ENCODE measurements at places on chromosomes 7 and 10.
A peak's percentile ranks its signal among the peaks of the same experiment; 100 is the strongest.

GRCh38 chr7:156082048-156083040 lies 270.1 kb upstream of the SHH start:
- no peak for DNase-seq

DNA sequence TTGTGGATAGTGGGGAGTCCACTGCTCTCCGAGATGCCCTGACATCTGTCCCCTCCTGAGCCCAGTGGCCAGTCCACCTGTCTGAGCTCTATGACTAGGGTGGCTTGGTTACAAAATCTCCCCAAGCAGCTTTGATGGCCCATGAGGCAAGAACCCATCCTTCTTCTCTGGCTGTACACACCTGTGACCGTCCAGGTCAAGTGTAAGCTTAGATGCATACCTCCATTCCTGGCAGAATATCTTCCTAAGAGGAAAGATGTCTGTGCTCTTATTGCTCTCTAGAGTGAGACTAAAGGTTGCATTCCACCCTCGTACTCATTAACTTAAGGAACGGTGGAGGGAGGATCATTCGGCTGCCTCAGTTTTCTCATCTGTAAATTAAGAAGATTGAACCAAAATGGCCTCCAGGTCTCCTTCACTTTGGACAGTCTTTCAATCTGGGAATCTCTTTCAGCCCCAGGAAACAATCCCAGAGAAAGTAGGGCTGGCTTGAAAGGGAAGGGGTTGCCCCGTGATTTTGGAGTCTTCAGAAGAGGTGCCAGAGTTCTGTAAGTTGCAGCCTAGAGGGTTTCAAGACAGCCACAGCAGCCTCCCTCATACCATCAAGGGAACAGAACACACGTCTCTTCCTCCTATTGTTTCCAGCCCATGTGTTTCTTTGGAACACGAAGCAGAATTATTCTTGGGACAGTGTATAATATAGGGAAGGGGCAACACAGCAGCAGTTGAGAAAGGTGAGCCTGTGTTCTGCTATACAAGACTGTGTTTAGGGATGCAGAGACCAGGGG lies 5.5 kb downstream of the HOXA4 start:
- no peak for DNase-seq

DNA sequence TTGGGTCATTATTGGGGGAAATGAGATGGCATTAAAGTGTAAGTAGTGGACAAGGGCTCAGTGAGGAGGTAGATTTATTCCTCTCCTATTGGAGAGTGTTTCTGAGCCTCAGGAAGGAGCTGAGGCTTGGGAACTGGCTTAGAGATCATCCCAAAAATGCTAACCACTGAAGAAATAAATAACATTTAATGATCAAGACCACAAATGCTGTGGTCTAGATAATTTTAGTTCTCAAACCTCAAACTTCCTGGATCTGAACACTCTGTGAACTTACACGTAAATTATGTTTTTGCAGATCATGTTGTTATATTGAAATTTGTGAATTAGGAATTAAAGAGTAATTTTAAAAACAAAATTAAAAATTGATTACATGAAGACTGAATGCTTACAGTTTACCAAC lies 27.3 kb downstream of the MDFIC start:
- no peak for DNase-seq

GRCh38 chr10:91190388-91190870 lies 30.0 kb upstream of the PCGF5 start:
- no peak for DNase-seq

DNA sequence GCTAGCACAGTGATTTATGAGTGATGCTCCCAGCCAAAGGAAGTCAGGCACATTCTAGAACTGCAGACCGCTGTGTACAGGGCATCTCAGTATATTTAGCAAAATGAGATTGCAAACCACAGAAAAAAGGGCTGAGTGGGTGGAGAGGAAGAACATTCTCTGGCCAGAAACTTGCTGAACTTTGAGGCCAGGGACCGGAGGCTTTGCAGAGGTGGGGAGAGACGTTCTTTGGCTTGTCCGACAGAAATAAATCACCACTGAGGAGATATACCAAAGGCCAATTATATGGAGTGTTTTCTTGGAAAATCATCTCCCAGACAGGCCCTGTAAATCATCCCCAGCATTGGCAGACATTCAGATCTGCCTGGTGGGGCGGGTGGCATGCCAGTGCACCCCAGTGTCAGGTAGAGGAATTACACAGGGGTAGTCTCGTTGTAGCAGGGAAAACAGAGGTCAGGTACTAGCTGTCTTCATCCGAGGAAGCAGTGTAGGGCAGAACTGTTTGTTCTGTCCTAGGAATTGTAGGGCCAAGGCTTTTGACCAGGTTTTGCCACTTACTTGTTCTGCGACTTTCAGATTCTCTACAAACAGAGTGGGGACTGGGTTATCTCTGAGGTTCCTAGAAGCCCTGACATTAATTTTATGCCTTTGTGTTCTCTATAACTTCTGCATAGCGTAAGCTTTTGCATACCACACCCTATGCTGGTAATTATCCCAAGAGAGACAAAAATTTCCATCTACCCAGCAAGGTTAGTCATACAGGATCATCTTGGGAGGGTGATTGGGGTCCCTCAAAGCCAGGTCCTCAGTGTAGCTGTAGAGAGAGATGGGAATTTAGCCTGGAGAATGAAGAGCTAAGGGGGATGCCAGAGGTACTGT lies 655.6 kb downstream of the LRMDA start:
- DNase-seq = peak; percentile 6

DNA sequence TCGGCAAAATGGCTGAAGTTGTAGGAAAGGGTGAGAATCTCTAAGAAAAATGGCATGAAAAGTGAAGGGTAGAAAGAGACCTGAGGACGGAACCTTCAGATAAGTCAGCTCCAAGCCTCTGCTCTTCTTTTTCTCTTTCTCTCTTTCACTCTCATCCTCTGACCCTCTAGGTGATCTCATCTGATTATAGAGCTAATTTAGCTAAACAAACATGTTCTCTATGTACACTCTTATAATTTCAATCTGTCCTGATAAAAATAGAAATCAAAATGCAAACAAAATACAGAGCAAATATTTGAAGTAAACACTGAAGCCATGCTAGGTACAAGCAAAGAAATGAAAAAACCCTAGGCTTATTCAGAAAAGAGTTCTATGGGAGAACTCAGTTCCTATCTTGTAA lies 14.4 kb upstream of the CUBN start:
- no peak for DNase-seq

- peak; percentile 51 for DNase-seq
Observed at GRCh38 chr7:17274551-17275245, 23.8 kb upstream of the AHR start.

GRCh38 chr10:91034494-91035159 lies 113.7 kb upstream of the ANKRD1 start:
- no peak for DNase-seq

DNA sequence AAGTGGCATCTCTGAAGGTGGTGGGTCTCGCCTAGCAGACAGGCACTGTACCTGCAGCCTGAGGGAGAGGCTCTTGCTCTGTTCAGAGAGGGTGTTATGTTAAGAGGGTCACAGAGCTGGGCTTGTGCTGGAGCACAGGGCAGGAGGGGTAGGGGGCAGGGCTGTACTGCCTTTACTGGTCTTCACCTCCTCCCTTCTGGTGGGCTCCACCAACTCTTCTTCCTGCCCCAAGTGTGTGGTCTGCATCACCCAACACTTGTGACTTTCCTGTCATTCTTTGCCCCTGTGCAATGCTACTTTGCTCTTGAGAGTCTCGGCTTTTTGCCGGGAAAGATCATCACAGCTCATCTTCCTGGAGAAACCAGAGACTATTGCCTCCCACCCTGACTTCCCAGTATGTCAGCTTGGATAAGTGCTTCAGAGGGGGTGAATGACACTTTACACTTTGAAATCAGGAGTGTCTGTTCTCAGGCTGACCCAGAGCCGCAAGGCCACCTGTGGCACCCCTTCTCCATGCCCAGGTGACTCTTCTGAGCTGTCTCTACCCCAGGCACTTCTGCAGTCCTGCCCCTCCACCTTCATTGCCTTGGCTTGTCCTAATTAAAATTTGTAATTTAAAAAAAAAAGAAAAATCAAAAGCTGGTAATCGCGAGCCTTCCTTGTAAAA lies 38.4 kb upstream of the IKZF1 start:
- peak; percentile 48 for DNase-seq

DNA sequence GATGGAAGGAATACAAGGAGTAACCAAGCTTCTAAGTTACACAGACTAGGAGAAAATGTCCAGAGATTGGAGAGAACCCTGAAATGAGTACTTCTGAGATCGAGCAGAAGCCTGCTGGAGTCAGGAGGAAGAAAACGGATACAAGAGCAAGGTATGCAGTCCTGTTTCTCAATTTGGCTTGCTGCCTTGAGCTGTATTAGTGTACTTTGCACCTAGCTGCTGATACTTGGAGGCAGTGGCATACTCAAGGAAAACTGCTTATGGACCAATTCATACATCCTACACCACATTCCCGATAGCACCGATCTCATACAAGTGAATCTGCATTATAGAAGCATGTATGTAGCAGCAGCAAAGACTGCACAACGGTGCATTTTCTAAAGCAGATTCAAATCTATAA lies 14.4 kb downstream of the PIP4K2A start:
- no peak for DNase-seq

DNA sequence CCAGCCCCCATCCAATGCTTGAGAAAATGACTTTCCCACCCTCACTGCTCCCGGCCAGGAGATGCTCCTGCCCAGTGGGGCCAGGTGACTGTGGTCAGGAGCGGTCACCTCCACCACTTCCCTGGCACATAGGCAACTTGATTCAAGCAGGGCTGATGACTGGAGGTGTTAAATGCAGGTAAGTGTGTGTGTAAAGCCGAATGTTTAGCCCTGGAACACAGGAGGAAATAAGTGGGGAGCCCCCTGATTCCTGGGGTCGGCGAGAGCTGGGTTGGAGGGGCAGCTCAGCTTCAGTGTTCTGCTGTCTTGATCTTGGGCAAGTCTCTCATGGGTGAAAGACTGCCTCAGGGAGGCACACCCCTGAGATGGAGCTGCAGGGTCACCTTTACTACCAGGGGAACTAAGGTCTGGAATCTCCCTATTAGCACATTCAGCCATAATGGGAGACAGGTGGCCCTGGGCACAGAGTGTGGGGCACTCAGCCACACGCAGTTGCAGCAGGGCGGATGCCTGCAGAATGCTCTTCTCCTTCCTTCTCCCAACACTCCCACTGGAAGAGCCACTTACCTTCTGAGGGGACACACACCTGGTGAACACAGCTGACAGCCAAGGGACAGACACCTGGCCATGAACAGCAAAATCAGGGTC lies 124.1 kb downstream of the PTPN20 start:
- no peak for DNase-seq

GRCh38 chr7:134089446-134089845 lies 37.7 kb upstream of the LRGUK start:
- no peak for DNase-seq

DNA sequence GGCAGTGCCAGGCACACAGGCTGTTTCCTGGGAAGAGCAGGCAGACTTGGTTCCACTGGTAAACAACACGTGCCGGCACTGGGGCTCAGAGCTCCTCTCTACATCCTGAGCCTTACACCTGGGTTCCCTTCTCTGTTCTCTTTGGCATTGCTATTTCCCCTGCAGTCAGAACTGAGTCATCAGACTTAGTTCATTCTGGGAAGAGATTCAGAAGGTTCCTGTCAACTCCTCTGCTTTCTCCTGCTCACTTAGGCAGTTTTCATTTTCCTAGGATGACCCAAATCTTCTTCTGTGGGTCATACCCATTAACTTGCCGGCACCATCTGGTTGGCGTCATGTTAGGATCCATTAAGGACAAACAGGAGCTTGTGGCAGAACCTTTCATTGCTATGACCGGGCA lies 33.4 kb upstream of the LRRC18 start:
- no peak for DNase-seq

DNA sequence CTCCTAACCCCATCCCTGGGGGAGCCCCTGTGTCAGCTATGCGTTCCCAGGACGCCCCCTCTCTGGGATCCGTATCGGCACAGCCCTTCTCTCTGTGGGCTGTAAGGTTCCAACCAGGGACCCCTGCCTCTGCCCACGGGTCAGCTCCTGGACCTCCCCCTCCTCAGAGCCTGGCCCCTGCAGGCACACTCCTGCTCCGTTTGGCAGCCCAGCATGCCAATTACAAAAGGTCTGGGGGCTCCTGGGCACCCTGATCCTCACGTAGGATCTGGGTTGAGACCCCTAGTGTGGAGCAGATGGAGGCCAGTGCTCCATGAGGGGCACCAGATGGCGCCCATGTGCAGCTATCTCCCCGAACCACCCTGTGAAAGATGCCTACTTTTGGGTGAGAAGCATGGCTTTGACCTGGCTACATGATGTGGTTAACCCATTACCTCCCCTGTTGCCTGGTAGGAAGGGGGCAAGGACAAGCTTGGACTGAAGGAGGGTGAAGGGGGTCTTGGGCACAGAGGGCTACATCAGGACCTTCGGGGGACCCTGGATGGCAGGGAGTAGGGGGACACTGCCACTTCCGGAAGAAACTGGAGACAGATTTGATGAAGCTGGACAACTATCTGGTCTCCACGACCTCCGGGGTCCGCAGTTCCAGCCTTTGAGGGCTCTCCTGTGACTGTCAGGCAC lies 9.0 kb downstream of the TACR2 start:
- DNase-seq = peak; percentile 34

- no peak for DNase-seq
Observed at GRCh38 chr10:60367431-60367830, 22.2 kb downstream of the ANK3 start.

GRCh38 chr10:47423476-47423875 lies 39.4 kb upstream of the ZNF488 start:
- DNase-seq = no peak

- DNase-seq = no peak
Observed at GRCh38 chr10:77993620-77994019, 35.7 kb downstream of the POLR3A start.

GRCh38 chr10:11294831-11295450 lies 277.3 kb downstream of the CELF2 start:
- DNase-seq = no peak

DNA sequence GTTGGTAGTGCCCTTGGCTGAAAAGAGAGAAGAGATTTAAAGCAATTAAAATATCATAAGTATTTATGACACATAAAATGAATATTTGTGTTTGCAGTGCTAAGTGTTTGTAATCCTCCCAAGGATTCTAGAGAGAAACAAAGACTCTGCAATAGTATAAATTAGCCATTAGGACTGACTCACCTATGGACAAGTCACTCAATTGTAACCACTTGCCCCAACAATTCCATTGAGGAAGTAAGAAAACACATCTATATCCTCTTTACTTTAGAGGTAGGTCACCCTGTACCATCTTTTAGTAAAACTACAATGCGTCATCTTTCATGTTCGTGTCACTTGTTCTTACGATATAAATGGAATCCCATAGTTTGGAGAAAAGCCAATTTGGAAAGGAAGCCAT lies 85.7 kb upstream of the INHBA start:
- DNase-seq = no peak

DNA sequence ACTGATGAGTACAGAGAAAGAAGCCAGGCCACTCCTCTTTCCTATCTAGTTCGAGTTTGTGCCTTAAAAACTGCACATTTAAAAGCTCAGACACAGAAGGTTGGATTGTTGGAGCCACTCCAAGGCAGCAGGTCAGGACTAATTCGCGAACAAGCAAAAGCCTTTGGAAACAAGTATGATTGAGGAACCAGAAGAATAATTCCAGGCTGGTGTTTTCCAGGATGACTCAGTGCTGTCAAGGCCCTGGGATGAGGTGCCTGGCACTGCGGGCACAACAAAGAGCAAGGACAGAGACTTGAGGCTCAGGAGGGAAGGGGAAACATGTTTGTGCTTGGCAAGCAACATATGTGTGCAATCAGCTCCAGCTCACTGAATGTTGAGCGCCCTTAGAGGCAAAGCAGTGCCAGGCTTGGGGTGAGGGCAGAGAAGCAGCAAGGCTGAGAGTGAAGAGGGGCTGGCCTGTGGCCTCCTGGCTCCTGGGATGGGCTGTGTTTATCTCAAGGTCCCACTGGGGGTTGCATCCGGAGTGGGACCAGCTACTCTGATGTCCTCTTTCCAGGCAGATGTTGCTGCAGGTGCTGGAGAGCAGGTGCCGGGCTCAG lies 44.1 kb downstream of the VSTM4 start:
- no peak for DNase-seq

Measured in activated CD4-positive, alpha-beta T cell treated with anti-CD3 and anti-CD28 coated beads, Interleukin-2, amount 50 U/mL, for 16 hours (primary cell).